Astrocyte of the hippocampus (primary cell): ENCODE measurements at places on chromosomes 11 and 22.

DNA sequence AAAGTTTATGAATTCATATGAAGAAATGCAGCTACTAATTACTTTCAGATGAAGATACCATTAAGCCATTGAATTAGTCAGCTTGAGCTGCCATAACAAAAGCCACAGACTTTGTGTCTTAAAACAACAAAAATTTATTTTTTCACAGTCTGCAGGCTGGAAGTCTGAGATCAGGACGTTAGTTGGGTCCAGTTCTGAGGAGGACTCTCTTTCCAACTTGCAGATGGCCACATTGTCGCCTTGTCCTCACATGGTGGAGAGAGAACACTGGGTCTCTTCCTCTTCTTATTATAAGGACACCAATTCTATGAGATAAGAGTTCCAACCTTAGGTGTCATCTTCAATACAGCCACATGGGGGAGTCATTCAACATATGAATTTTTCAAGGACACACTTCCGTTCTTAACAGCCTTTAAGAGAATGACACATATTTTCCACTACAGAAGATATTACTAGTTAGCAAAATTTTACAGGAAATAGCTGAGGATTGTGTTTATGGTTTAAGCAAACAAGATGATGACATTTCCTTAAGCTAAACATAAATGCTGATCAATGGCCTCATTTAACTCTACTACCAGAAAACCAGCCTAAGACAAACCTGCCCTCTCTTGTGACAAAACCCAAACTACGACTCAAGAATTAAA, 56.0 kb downstream of the DCUN1D5 start:
- DNase-seq: peak; percentile 71

GRCh38 chr11:44946263-44946662, 4.4 kb downstream of the TP53I11 start:
- DNase-seq: no peak

GRCh38 chr11:3879967-3880542, 24.6 kb downstream of the STIM1 start:
- DNase-seq: no peak

DNA sequence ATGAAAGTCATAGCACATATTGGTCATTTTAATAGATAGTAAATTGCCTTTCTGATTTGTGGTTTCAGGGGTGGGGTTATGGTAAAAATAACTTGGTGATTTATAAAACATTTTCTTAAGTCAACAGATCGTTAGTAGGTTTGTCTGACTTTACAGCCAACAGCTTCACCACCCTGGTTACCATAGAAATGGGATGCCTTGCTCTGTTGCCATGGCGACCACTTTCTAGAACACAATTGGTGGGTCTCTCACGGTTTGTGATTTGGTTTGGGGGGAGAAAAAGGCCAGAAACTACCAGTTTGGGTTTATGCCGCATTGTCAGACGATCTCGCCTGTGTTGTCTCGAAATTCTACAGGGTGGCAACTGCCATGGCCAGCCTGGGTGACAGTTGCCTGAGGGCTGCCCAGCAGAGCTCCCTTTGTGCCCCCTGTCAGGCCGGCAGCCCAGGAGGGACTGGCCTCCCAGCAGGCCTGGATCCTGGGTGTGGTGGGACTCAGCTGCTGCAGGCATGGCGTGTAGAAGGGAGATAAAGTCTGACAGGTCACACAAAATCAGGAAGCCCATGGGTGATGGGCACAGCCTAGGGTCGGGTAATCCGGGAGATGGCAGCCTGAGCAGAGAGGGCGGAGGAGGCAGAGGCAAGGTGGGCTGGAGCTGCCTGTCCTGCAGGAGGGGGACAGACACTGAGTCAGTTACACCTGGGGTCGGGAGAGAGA, 30.9 kb downstream of the KCNC1 start:
- DNase-seq: peak; percentile 54

GRCh38 chr22:39277142-39277607, 32.4 kb upstream of the PDGFB start:
- no peak for DNase-seq

- no peak for DNase-seq
These were observed 8.5 kb downstream of the FHIP1B start for GRCh38 chr11:6225896-6226295.

GRCh38 chr22:48486134-48486532, 1341.5 kb downstream of the BRD1 start:
- no peak for DNase-seq

- DNase-seq: no peak
These were observed 121.5 kb downstream of the RRAS2 start for GRCh38 chr11:14237444-14237961.

- DNase-seq: peak; percentile 91
These were observed 796 bp upstream of the YIF1A start for GRCh38 chr11:66289548-66290329.

GRCh38 chr11:76955459-76956114, 78.6 kb upstream of the B3GNT6 start:
- DNase-seq: no peak

GRCh38 chr11:20011307-20011951, 148.8 kb downstream of the DBX1 start:
- peak; percentile 43 for DNase-seq

- peak; percentile 89 for DNase-seq
These were observed 14.4 kb upstream of the LRP5 start for GRCh38 chr11:68297812-68298658.

- no peak for DNase-seq
These were observed 22.0 kb upstream of the CAT start for GRCh38 chr11:34416766-34417165.

DNA sequence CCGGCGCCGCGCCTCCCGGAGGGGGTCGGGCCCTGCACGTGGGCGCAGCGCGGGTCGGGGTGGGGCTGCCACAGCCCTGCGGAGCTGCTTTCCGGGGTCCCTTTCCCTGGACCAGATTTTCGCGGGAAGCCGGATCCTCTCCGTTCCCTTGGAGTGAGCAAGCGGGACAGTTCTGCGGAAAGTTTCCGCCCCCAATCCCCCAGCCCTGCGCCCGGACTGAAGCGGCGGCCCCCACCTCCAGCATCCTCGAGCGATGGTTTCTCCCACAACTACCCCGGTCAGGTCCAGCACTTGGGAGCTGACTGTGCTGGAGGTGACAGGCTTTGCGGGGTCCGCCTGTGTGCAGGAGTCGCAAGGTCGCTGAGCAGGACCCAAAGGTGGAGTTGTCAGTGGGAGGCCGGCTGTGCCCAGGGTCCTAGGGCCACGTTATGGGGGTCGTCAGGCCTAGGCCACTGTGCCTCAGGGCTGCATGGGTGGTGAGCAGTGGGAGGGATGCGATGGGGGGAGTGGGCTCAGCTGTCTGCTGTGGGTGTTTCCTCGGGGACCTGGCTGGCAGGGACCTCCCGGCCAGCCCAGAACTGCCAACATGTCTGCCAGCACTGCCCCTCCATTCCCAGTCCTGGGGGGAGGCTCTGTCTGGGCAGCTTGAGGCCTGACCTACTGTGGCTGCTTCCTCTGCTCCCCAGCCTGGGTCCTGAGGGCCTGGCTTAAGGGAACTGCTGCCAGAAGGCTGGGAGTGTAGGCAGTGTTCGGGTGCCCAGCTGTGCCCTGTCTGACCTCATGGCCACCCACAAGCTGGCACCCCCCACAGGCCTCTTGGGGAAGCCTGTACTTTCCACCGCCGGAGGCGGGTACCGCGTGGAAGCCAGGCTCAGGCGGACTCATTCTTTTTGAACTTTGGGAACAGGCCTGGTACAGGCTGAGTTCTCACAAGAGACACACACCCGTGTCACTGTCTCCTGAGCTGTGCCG, 726 bp downstream of the ST3GAL4 start:
- DNase-seq: peak; percentile 55

DNA sequence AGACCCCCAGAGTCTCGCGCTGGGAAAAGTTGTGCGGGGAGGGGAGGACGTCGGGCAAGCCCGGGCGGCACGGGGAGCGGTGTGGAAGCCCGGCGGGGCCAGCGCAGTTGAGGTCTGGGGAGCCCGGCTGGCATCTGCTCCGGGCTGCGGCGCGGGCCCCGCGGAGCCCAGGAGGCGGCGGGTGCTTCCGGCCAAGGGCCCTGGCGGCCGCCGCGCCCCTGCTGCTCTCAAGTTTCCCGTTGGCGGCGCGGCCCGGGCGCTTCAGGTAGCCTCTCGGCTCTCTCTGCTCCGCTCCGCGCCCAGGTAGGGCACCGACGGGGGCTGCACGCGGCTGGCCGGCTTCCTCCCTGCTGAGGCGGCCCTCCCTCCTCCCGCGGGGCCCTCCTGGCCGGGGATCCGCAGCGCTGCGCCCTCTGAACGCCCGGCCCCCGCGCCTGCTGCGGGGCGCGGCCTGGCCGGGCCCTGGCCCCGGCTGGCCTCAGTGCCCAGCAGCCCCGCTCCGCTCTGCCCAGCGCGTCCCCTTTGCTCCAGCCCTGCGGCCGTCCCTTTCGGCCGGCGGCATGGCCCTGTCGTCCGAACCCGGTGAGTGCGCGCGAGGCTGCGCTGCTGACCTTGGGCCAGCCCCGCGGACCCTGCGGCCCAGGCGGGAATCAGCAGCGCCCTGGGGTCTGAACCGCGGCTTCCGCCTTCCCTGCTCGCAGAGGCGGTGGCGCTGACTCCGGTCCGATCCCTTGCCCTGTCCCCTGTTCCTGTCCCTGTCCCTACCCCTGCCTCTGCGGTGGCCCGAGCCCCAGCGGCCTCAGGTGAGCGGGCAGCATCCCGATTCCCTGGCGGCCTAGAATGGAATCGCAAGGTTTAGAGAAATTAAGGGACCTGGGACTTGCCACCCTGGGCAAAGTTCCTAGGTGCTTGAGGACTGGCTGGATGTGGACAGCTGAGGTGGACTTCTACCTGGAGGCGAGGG, 4.3 kb upstream of the AMPD3 start:
- DNase-seq: peak; percentile 64

DNA sequence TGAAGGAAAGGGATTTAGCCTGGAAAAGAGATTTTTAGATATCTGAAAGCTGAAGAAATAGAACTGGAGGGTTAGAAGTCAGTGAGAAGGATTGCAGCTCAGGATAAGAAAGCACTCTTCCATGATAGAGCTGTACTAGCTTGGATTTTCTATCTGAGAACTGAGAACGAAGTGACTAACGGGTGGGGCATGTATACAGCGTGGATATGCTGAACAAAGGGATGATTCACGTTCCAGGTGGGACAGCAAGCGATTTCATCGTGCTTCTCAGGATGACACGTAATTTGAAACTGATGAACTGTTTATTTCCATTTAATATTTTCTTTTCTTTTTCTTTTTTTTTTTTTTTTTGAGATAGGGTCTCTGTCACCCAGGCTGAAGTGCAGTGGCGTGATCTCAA, 53.0 kb downstream of the GRAMD1B start:
- no peak for DNase-seq

GRCh38 chr11:14308897-14309387, 50.0 kb downstream of the RRAS2 start:
- DNase-seq: no peak

GRCh38 chr22:23750714-23751440, at the start of gene ZNF70:
TSS of gene ZNF70 (minus strand) at chr22:23751112. CDS start at chr22:23745140, 5,972 bp downstream.
- peak; percentile 94 for DNase-seq

GRCh38 chr11:60974726-60975125, 3.2 kb downstream of the CD6 start:
- DNase-seq: no peak

- no peak for DNase-seq
These were observed 101.8 kb downstream of the PHF21B start for GRCh38 chr22:44907765-44908737.

DNA sequence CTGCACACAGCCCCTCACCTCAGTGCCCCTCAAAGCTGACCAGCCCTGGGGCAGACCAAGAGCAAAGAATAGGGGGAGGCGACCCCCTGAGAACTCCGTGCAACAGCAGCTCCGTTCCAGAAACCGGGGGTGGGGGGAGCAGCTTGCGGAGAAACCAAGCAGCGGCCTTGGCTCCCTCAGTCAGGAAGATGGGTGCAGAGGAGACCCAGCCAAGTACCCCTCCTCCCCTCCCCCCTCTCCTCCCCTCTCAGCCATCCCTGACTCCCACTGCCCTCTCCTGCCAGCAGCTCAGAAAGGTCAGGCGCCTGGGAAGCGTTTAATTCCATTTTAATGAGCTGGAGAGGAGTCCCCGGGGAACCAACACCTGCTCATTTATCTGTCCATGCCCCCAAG, 78.9 kb downstream of the PDE2A start:
- DNase-seq: no peak

DNA sequence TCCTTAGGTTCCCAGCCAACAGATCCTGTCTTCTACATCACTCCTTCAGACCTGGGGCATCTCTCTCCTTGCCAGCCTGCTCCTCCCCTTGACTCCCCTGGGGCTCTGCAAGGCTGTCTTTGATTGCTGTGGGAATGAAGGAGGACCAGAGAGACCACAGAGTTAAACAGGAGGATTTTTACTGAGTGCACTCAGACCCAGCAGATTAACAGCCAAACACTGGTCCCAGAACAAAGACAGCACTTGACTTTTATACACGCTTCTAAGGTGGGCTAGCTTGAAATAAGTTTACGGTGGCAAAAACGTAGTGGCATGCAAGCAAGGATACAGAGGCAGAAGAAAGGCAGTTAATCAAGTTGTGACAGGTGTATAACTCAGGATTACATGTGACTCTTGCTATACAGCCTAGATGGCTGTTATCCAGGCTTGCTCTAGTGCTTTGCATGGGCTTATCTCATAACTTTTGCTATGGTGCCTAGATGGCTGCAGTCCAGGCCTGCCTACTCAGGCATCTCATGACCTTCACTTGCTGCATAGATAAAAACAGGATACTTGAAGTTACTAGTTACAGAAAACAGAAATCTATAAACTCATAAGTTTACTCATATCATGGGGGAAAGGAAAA, 22.0 kb upstream of the GLYATL1 start:
- no peak for DNase-seq

GRCh38 chr22:46693634-46694415, 44.2 kb downstream of the CERK start:
- DNase-seq: no peak

- DNase-seq: no peak
These were observed 293.2 kb downstream of the ETS1 start for GRCh38 chr11:128294001-128294670.

GRCh38 chr22:33438273-33438672, 380.1 kb upstream of the SYN3 start:
- peak; percentile 83 for DNase-seq

DNA sequence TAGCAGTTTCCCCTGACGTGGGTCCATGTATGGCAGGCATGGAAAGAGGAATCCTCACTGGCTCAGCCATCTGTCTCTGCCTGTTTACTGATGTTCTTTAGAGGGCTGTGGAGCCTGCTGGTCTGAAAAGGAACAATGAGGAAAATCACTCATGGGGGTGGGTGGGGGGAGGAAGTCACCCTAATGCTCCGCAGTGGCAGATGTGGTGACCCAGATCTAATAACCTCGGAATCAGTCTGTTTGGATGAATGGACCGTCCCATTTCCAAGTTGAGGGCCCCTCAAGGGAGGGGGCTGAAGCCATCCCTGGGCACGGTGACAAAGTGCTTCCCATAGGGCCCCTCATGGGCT, 4.4 kb downstream of the BCR start:
- DNase-seq: no peak

DNA sequence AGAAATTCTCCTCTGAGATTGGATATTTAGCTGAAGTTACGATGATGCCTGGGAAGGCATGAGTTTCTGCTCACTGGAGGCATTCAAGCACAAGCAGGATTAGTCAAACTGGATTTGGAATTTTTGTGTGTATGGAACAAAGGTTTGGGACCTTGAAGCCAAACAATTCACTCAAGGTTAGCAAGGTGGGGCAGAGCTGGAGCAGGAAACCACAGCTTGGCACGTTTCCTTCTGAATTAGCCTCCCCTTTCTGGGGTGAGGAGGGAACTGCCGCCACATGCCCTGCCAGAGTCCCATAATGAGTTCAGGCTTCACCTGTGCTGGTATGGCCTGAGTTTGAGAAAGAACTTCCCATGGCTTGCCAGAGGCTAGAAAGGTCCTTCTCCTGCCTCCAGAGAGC, 50.9 kb upstream of the RRAS2 start:
- peak; percentile 42 for DNase-seq
